ENCODE measurements at places on chromosomes 2 and 18.

GRCh38 chr2:106953236-106953635 is 67.3 kb upstream of the ST6GAL2 start:
- no peak for DNase-seq

DNA sequence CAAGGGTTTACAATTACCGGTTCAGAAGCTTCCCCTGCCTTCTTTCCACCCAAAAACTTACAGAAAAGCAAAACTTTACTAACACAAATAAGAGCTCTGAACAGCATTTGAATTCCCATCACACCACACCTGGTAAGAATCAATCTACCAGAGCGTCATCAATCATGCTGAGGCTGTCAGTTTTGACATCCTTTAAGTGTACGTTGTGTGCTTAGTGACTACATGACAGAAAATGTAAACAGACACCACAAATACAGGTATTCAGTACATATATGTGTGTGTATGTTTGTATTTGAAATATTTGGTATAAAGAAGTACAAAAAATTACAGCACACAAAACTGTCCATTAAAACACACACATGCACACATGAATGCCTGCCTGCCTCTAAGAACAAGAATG is 523.5 kb downstream of the TMEM182 start:
- DNase-seq, result no peak

GRCh38 chr2:230447455-230448451 is 31.8 kb downstream of the SP100 start:
- no peak for DNase-seq

- DNase-seq, result peak; percentile 51
These were observed 18.2 kb upstream of the BOK start for GRCh38 chr2:241540401-241540770.

- DNase-seq, result no peak
These were observed 210.8 kb upstream of the NABP1 start for GRCh38 chr2:191467113-191467512.

GRCh38 chr18:832085-832681 is 20.1 kb upstream of the YES1 start:
- no peak for DNase-seq

DNA sequence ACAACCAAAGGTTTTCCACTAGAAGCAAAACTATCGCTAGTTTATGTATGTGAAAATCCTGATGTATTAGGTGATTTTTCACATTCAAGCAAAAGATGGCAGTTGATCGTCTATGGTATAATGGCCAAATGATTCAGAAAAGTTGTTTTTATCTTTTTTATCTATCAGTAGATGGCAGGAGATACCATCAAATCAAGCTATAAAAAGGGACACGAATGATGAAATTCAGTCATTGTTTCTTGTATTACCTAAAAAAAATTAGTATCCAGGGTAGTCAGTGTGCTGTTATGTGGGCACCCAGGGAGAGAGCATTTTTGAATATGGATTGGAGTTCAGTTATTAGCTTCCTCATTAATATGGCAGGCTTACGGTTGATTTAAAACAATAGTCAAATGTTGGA is 22.9 kb upstream of the CAVIN2 start:
- DNase-seq, result no peak

GRCh38 chr2:148726228-148726627 is 81.7 kb downstream of the EPC2 start:
- no peak for DNase-seq

DNA sequence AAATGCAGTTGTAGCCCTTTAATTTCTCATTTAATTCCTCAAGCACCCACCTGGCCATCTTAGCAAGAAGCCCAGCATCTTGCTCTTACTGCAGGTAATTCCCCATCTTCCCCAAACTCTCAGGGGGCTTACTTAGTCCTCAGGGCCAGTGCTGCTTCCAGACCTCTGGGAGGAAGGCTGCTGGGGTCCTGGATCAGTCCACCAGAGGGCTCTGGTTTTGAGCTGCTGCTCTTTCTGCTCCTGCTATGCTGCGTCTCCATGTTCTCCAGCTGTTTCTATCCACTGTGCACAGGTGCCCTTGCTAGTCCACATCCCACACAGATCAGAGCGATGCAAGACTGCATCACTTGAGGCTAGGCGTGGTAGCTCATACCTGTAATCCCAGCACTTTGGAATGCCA is 34.5 kb upstream of the TMEM87B start:
- DNase-seq, result no peak

- DNase-seq, result no peak
These were observed 16.6 kb upstream of the CCNYL1 start for GRCh38 chr2:207694811-207695281.

DNA sequence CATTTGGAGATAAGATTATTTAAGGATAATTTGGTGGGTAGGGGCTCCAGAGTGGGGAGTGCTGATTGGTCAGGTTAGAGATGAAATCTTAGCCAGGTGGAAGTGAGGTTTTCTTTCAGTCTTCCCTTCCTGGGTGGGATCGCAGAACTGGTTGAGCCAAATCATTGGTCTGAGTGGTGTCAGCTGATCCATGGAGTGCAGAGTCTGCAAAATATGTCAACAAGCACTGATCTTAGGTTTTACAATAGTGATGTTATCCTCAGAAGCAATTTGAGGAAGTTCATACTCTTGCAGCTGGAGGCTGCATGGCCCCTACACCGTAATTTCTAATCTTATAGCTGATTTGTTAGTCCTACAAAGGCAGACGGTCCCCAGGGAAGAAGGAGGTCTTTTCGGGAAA is 1483.4 kb upstream of the ZEB2 start:
- DNase-seq, result no peak

- DNase-seq, result no peak
These were observed 725.8 kb downstream of the SATB2 start for GRCh38 chr2:198731842-198732399.

- DNase-seq, result no peak
These were observed 78.0 kb downstream of the UPP2 start for GRCh38 chr2:158179660-158180059.

GRCh38 chr2:209138079-209138478 is 285.8 kb upstream of the MAP2 start:
- no peak for DNase-seq

- DNase-seq, result no peak
These were observed 124.2 kb downstream of the UBE2E3 start for GRCh38 chr2:181104512-181105115.

GRCh38 chr2:30361751-30362394 is 85.2 kb upstream of the LCLAT1 start:
- DNase-seq, result peak; percentile 58
